Cardiac atrium fibroblast (primary cell): ENCODE measurements at places on chromosomes 12 and 14. TPM values are rescaled to one million over a fixed set of nuclear protein-coding genes. Genes with fewer than 3 reads are reported as not detected.

Gene DCN
- total RNA-seq, result 1,647 and 2,415 TPM in 2 replicates

Gene SLC6A13
- total RNA-seq, result not detected in 2 replicates

Gene CDKN3
- 20.9 and 35.5 TPM in 2 replicates for total RNA-seq

Gene EIF2S3B
- total RNA-seq, result 0.49 and 0.54 TPM in 2 replicates

Gene PKP2
- total RNA-seq, result 8.5 and 17.2 TPM in 2 replicates

Gene CCDC177
- 0.16 and 0.54 TPM in 2 replicates for total RNA-seq

Gene GPRC5A
- total RNA-seq, result 20.3 and 20.9 TPM in 2 replicates

Gene PRR4
- total RNA-seq, result not detected in 2 replicates

Gene BMP4
- total RNA-seq, result 28.0 and 55.4 TPM in 2 replicates

Gene ACRBP
- total RNA-seq, result 0.32 TPM in 1 of 2 replicates, not detected in the other

Gene KLRG1
- 0.32 TPM in 1 of 2 replicates, not detected in the other for total RNA-seq

Gene CCDC38
- not detected in 2 replicates for total RNA-seq

Gene RDH12
- total RNA-seq, result not detected in 2 replicates

Gene SERPINA3
- 324 and 530 TPM in 2 replicates for total RNA-seq

Gene CLEC1B
- not detected in 2 replicates for total RNA-seq

Gene SRRM4
- total RNA-seq, result not detected in 2 replicates

Gene PEX5
- total RNA-seq, result 13.2 and 27.9 TPM in 2 replicates

Gene AMN1
- 9.2 and 10.7 TPM in 2 replicates for total RNA-seq

Gene KIAA0586
- 4.9 and 9.4 TPM in 2 replicates for total RNA-seq

Gene LGR5
- total RNA-seq, result under 0.01 and 0.16 TPM in 2 replicates

Gene KRT71
- not detected in 2 replicates for total RNA-seq
